ENCODE measurements at places on chromosomes 5 and 9.

DNA sequence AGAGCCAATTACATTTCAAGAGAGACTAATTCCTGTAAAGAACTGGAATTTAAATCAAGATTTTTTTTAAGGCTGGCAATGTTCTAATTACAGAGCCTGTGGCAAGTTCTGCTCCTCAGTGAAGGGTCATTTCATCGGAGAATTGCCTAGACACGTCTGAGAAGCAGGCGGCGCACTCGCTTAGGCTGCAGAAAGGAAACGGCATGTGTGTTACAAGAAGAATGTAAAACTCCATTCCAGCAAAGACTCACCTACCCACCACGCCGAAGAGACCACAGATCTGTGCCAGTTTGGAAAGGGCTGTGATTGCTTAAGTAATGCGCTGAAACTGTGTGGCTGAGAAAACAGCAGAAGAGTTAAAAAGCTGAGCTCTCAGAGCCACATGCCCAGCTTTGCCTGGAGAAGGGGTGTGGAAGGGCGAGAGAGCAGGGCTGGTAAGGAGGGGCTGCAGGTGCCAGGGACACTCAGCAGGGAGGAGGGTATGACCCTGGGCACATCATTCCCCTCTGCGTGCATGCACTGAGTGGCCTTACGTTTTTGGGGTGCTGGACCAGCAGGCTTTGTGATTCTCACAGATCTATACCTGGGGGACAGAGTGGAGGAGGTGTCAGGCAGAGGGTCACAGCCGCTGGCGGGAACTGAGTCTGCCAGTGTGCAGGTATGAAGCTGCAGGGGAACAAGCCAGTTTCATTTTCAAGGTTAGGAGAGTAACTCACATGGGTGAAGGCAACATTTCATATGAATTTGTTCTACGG lies 17.8 kb upstream of the SLC25A51 start:
- no peaks in the 10 kb centered on the region for H3K27me3 ChIP-seq
- H3K27ac ChIP-seq, result peak overlapping the region; percentile 70
- H3K4me3 ChIP-seq, result no peak overlapping the region
- peaks cover 29% of the 10 kb centered on the region for H3K4me1 ChIP-seq
- no peak for DNase-seq
- H3K36me3 ChIP-seq, result peaks cover 26% of the 10 kb centered on the region

GRCh38 chr9:94010980-94011533 lies 55.9 kb upstream of the BARX1 start:
- H3K4me1 ChIP-seq, result no peaks in the 10 kb centered on the region
- H3K4me3 ChIP-seq, result no peak overlapping the region
- no peaks in the 10 kb centered on the region for H3K36me3 ChIP-seq
- H3K27ac ChIP-seq, result no peak overlapping the region

- DNase-seq, result no peak
- H3K4me1 ChIP-seq, result no peaks in the 10 kb centered on the region
- H3K36me3 ChIP-seq, result no peaks in the 10 kb centered on the region
- H3K27me3 ChIP-seq, result no peaks in the 10 kb centered on the region
- H3K4me3 ChIP-seq, result no peak overlapping the region
Observed at GRCh38 chr9:128007566-128008138, 26.9 kb upstream of the EEIG1 start.

- H3K36me3 ChIP-seq, result peaks cover 95% of the 10 kb centered on the region
- no peaks in the 10 kb centered on the region for H3K27me3 ChIP-seq
- DNase-seq, result no peak
- H3K27ac ChIP-seq, result peak overlapping the region; percentile 62
Observed at GRCh38 chr9:132268725-132269352, 85.9 kb downstream of the SETX start.

DNA sequence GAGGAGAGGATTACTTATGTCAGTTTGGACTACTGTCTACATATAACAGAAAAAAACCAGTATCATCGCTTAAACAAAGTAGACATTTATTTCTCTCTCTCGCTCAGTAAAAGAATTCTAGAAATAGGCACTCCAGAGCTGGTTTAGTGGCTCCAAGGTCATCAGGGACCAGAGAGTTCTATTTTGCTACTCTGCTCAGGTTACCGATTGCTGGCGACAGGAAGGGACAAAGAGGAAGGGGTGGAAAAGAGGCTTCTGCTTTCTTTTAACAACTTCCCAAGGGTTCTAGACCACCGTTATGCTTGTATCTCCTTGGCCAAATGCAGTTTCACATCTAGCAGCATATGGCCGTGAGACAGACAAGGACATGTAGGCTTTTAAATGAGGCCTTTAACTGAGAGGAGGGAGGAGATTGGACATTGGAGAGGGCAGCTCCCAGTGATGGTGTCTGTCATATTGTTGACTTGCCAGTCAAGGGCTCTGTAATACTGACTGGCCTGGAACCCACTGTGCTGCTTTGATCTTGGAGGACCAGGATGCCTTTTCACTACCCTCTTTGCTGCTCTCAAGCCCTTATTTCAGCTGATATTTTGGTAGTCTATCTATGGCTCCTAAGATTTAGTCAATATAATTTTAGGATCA lies 15.6 kb upstream of the DCP2 start:
- peaks cover 32% of the 10 kb centered on the region for H3K4me1 ChIP-seq
- H3K27ac ChIP-seq, result no peak overlapping the region
- H3K27me3 ChIP-seq, result no peaks in the 10 kb centered on the region
- H3K4me3 ChIP-seq, result no peak overlapping the region

DNA sequence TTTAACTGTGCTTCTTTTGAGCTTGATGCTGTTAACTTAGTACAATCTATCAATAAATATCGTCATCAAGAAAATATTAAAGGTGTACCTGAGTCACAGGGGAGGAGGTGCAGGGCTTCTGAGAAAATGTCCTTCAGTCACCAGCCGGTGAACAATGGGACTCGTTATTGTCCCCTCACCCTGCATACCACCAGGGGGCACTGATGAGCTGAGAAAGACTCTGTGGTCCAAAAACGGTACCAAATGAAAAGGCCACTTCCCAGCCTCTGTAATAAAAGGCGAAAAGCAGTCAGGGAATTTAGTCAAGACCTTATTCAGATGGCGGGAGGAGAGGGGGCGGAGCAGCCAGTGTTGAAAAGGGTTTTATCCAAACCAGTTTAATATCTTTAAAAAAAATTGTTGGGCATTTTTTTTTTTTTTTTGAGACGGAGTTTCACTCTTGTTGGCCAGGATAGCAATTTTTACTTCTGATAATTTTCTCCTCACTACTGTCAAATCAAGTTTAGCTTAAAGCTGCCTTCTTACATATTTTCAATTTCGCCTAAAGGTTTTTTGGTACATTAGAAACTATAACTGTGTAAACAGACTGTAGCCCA lies 271.9 kb upstream of the ADAMTS16 start:
- no peak overlapping the region for H3K27ac ChIP-seq
- H3K4me1 ChIP-seq, result no peaks in the 10 kb centered on the region
- H3K4me3 ChIP-seq, result no peak overlapping the region
- peaks cover 22% of the 10 kb centered on the region for H3K27me3 ChIP-seq

- no peak overlapping the region for H3K27ac ChIP-seq
- H3K27me3 ChIP-seq, result no peaks in the 10 kb centered on the region
- H3K4me3 ChIP-seq, result no peak overlapping the region
Observed at GRCh38 chr5:112549127-112549526, 130.1 kb upstream of the EPB41L4A start.

- no peak for DNase-seq
- no peak overlapping the region for H3K27ac ChIP-seq
- no peaks in the 10 kb centered on the region for H3K36me3 ChIP-seq
- H3K4me3 ChIP-seq, result no peak overlapping the region
- H3K4me1 ChIP-seq, result no peaks in the 10 kb centered on the region
Observed at GRCh38 chr9:16316456-16316855, 554.0 kb downstream of the BNC2 start.
